NCI-H1694 (cell line): ENCODE measurements at places on chromosomes 1 and 21.

GRCh38 chr21:31316488-31317169 lies 27.4 kb downstream of the TIAM1 start:
- DNase-seq: no peak

- DNase-seq: no peak
Measured at GRCh38 chr1:29408831-29409605, 172.7 kb downstream of the PTPRU start.

- peak; percentile 79 for DNase-seq
Measured at GRCh38 chr1:64515427-64515826, 45.5 kb downstream of the CACHD1 start.

DNA sequence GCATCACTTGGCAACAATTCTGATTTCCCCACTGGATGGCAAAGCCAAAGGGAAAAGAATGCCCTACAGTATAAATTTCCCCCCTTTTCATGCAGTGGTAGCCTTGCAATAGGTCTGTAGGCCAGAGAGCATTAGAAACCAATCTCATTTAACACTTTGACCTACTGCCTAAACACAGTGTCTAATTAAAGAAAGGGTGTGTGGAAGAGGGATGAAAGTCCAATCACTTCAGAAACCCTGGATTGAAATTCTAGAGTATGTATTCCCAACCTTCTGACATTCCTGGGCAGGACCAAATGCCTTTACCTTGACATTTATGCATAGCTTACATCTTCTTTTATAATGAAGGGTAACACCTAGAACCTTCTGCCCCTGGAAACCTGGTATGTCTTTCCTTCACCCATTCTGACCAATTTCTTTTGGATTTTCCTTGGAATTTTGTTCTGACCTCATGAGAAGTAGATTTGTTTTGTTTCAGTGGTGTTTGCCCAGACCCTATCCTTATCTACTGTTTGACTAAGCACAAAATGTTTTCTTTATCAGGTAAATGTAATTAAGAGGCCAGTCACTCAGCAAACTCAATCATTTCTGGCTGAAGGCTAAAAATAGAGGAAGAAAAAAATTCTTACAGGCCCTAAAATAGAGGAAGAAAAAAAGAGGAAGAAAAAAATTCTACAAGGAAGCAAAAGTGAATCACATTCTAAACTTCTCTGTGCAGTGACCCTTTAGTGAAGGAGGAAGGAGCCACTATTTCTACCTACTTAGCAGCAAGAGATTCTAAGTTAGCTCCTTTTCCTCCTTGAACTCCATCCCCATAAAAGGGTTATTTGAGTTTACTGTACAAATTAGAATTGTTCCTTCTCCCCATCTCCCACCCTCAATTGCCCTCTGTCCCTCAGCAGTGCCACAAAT lies 129.5 kb upstream of the DSCAM start:
- DNase-seq: no peak

DNA sequence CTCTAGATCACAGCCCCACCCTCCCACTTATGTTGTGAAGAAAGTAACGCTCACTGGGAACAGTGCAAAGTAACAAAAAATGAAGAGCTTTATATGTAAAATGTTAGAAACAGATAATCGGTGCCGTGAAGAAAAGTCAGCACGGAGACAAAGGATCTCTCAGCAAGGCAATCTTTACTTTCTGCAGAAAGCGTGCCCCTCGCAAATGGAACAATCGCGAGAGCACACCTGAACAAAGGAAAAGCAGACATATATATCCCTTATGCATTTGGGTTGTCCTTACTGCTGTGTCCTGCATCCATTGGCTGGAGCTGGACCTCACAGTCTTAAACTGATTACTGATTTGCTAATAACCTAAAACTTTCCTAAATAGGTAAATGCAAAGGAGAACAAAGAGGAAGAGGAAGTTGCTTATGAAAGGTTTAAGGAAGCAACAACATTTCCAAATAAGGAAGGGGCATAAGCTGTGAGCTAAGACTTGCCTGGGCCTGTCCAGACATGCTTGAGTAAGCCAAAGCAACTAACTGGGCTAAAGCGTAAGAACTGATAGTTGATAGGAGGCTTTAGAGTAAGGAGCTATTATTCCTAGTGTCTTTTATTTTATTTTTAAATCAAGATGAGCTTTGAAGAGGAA lies 89.7 kb downstream of the GTF2B start:
- no peak for DNase-seq

GRCh38 chr1:20829531-20829930 lies 42.4 kb upstream of the HP1BP3 start:
- DNase-seq: no peak

GRCh38 chr1:216205176-216205575 lies 218.1 kb downstream of the USH2A start:
- DNase-seq: no peak

DNA sequence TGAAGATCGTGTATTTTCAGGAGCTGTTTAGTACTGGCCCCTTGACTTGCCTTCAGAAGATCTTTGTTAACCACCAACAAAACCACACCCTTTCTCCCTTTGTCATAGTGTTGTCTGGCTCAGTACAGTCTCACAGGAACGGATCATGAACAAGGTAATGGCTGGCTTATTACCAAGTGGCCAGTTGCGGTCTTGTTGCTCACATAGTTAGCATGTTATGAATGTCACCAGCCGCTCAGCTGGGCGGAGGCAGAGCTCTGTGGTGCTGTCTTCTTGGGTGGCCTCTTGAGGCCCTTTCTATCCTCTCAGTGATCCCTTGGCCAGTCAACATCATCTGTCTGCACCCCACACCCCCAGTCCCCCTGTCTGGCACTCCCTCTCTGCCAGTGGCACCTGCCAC lies 21.4 kb downstream of the CNIH3 start:
- DNase-seq: no peak

- no peak for DNase-seq
Measured at GRCh38 chr1:79595931-79596330, 589.4 kb upstream of the ADGRL4 start.

GRCh38 chr21:46617267-46618051 lies 12.6 kb upstream of the S100B start:
- DNase-seq: no peak

- DNase-seq: no peak
Measured at GRCh38 chr1:110293601-110294104, 45.5 kb upstream of the RBM15 start.

- no peak for DNase-seq
Measured at GRCh38 chr1:18948913-18949685, 7.4 kb downstream of the IFFO2 start.

- DNase-seq: no peak
Measured at GRCh38 chr1:172460177-172460576, 16.3 kb upstream of the PIGC start.

GRCh38 chr1:54377040-54377691 lies 29.0 kb downstream of the SSBP3 start:
- no peak for DNase-seq

DNA sequence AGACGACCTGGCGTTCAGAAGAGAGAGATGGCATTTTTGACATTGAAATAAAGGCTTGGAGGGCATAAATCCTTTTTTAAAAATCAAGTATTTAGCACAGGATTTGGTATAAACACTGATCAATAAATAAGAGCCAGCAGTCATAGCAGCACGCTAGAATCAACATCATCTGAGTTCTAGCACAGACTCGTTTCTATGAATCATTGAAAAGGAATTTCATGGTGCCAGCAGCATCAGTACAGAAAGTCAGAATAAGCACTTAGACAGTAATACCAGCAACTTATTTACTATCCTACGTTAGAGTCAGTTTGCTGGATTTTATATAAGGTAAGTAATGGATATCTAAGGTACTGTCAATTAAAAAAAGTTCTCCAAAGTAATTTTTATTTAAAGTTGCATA lies 119.3 kb downstream of the HLCS start:
- DNase-seq: no peak

GRCh38 chr1:47023268-47024140 lies at the start of gene CYP4X1:
Gene CYP4X1, plus strand, starts transcription at chr1:47023669. Its CDS starts 149 bp downstream, at chr1:47023818.
- no peak for DNase-seq

- no peak for DNase-seq
Measured at GRCh38 chr1:237759377-237759776, 131.3 kb downstream of the ZP4 start.

- DNase-seq: peak; percentile 64
Measured at GRCh38 chr1:18875107-18875795, 15.8 kb upstream of the TAS1R2 start.

DNA sequence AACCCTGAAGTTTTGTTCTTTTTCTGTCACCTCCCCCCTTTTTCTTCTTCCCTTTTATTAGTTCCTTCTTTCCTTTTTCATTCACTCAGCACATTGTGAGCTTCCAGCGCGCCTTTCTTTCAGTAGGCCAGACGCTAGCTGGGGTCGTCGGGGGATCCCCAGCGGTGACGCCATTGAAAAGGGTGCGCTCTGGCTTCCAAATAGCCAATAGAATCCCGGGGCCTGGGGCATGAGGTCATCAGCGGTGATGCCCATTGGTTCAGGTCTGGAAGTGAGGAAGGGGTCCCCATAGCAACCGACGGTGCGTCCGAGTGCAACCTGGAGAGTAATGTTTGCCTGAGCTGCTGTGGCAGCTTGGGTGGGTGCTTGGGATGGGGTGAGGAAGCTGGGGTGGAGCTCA lies 6.9 kb upstream of the EFNA3 start:
- no peak for DNase-seq

GRCh38 chr21:42350927-42351426 lies at the start of gene TFF2:
Gene TFF2, minus strand, starts transcription at chr21:42350994. Its CDS starts 37 bp downstream, at chr21:42350957.
- DNase-seq: no peak

- DNase-seq: no peak
Measured at GRCh38 chr1:44549510-44549909, 124.8 kb downstream of the TMEM53 start.

- no peak for DNase-seq
Measured at GRCh38 chr1:241419986-241420385, 63.0 kb upstream of the RGS7 start.

DNA sequence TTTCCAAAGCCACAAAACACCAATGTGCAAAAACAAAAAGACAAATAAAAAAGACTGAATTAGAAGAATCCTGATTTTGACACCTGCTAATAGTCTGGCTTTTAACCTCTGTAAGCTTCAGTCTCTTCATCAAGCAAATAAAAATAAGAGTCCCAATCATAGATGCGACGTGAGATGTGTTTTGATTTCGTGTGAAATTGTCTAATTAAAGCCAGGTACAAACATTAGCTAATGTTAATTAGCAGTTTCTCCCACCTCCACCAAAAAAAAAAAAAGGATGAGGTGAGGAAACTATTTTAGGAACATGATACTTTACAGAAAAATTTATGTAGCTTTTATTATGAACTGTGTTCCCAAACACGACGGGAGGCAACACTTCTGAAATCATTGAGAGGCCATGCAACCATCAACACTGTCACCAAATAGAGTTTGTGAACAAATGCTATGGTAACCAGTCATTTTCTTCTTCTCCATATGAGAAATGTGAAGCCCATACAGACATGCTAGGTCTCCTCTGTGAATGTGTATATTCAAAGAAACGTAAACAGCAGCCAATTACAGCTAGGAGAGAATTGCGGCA lies 6.7 kb upstream of the EVI5 start:
- DNase-seq: no peak

DNA sequence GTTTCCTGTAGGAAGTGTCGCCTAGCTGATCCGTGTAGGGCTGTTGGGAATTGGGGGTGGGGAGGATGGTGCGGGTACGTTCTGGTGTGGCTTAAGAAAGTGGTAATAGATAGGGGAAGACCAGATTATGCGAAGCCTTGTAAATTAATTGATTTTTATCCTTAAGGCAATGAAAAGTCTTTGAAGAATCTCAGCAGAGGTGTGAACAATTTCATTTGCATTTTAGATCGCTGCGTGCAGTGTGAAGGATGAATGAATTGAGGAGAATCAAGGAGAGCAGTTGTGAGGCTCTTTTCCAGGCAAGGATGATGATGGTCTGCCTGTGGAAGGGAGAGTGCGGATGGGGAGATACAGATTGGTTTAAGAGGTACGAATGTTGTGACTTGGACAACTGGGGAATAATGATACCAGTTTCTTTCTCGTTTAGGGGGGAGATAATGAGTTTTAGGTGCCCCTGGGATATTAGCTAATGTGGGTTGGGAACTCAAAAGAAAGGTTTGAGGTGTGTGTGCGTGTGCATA lies 813 bp upstream of the DEDD start:
- no peak for DNase-seq

DNA sequence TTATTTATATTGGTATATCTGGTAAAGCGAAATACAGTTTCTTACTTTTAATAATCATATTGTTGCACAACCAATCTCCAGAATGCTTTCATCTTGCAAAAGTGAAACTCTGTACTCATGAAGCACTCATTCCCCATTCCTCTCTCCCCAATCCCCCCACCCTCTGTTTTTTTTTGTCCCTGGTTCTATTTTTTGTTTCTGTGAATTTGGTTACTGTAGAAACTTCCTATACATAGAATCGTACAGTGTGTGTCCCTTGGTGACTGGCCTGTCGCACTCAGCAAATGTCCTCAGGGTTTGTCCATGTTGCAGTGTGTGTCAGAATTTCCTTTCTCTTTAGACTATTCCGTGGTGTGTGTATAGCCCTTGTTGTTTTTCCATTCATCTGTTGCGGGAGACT lies 7.9 kb upstream of the NLRP3 start:
- no peak for DNase-seq

- DNase-seq: no peak
Measured at GRCh38 chr1:226826479-226827261, 43.7 kb upstream of the PSEN2 start.
